ENCODE measurements at places on chromosomes 1 and 21.

DNA sequence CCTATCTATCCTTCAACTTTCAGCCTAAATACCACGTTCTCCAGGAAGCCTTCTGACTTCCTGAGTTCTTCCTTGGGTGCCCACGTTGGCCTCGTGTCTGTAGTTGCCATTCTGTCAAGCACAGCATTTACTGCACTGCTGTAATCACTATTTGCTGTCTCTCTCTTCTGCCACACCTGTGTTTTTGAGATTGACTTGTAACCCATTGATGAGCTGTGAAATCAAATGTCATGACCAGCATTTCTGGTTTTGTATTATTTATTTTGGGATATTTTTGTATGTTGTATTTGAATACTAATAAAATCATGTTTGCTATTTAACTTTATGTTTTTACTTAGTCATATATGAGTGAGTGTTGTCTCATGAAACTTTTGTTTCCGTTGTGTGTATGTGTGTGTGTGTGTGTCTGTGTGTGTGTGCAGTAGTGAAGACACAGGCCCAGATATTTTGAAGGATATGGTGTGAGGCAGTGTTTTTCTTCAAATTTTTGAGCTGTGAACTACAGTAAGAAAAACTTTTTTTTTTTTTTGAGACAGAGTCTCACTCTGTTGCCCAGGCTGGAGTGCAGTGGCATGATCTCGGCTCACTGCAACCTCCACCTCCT is 126.2 kb upstream of the SERBP1 start:
- DNase-seq, result no peak

GRCh38 chr1:52552505-52553361 is at the start of gene TUT4:
TUT4 (minus strand) TSS chr1:52553092; CDS start chr1:52526280, 26,812 bp downstream.
- DNase-seq, result peak; percentile 23

DNA sequence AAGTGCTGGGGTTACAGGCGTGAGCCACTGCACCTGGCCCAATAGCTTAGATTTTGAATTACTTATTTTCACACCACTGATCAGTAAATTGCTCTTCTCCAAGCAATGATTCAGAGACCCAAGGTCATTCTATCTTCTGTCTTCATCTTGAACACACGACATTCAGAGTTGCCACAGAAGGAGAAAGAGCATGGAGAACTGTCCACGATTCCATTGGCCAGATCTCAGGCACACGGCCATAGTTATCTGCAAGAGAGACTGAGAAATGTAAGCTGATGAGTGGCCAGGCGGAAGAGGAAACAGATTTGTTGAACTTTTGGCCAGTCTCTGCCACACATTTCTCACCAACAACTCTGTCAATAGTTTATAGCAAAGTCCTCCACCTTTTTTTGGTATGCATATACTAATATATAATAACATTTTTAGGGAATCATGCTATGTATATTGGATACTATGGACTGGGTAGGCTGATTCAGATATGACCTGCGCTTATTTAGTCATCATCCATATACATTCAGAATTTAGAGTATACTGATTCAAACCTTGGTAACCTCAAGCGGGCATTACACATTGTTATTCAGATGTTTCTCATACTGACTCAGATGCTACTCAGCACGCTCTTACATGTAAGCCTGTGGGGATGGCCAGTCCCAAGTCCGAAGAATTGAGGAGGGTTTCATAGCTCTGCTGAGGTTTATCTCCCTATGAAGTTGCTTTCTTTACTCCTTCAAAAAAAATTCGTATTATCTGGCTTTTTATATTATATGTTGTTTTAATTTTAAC is 25.5 kb upstream of the CAP1 start:
- no peak for DNase-seq

GRCh38 chr1:183276386-183277080 is 90.5 kb downstream of the LAMC2 start:
- DNase-seq, result no peak

- no peak for DNase-seq
Observed at GRCh38 chr1:38038861-38039260, 7.7 kb downstream of the POU3F1 start.

GRCh38 chr1:148010527-148010926 is 82.3 kb downstream of the GPR89B start:
- no peak for DNase-seq

GRCh38 chr1:85957760-85958159 is 198.8 kb downstream of the COL24A1 start:
- DNase-seq, result no peak

GRCh38 chr1:23506376-23507107 is 22.6 kb upstream of the ASAP3 start:
- DNase-seq, result no peak

GRCh38 chr1:212473729-212474128 is 41.0 kb downstream of the NENF start:
- DNase-seq, result no peak

DNA sequence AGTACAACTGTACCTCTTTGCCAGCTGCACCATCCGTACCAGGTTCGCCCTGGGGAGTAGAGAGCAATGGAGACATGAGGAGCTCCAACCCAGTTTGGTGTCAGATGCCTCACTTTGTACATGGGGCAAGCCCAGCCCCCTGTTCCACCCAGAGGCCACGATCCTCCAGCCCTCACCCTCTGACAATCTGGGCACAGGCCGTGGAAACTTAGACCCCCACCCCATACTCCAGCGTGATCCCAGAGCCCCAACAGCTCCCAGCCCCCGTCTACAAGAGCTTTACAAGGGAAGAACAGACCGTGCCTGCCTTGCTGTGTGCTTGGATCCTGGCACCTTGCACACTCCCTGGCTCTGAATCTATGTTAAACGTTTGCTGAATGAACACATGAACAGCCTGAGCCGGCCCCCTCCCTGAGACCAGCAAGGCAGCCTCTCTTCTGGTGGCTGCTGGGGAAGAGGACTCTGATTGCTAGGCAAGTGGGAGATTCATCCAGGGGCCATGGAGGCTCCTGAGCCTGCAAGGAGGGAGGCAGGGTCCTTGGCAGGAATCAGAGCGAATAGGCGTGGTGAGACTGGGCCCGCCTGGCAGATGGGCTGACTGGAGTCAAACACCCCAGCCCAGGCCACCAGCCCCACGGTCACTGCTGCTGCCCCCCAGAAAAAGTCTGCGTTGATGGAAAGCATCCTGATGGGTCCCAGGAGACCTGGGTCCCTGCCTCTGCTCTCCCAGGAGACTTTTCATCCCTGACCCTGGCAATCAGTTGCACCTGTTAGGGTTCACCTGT is 12.5 kb upstream of the PEF1 start:
- DNase-seq, result no peak

GRCh38 chr1:6303397-6304012 is 42.6 kb upstream of the GPR153 start:
- DNase-seq, result no peak

DNA sequence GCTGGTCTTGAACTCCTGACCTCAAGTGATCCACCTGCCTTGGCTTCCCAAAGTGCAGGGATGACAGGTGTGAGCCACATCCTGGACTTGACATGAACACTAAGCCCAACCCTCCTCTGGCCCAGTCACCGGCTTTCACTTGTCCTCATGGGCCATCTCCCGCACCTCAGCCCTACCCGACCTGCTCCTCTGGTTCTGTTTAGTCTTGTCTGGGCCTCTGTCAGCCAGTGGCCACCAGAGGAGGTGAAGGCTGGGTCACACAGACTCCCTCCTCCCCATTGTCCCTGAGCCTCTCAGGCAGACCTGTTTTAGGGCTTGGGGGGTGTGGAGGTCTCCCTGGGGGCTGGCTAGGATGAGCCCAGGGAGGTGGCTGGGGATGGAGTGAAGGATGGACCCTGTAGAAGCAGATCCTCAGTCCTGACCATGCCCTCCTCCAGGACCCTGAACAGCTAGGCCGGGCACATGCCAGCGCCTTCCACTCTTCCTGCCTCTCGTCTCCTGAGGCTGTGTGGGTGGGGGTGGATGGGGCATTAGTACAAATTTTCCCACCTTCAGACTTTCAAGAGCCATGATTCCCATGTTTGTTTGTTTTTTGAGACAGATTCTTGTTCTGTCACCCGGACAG is 26.1 kb upstream of the UMODL1 start:
- DNase-seq, result no peak

GRCh38 chr1:160149716-160150115 is 1.7 kb upstream of the ATP1A4 start:
- DNase-seq, result no peak

GRCh38 chr1:226609836-226610455 is 61.4 kb downstream of the STUM start:
- DNase-seq, result no peak

GRCh38 chr21:27047283-27047657 is 80.4 kb upstream of the ADAMTS5 start:
- DNase-seq, result no peak

DNA sequence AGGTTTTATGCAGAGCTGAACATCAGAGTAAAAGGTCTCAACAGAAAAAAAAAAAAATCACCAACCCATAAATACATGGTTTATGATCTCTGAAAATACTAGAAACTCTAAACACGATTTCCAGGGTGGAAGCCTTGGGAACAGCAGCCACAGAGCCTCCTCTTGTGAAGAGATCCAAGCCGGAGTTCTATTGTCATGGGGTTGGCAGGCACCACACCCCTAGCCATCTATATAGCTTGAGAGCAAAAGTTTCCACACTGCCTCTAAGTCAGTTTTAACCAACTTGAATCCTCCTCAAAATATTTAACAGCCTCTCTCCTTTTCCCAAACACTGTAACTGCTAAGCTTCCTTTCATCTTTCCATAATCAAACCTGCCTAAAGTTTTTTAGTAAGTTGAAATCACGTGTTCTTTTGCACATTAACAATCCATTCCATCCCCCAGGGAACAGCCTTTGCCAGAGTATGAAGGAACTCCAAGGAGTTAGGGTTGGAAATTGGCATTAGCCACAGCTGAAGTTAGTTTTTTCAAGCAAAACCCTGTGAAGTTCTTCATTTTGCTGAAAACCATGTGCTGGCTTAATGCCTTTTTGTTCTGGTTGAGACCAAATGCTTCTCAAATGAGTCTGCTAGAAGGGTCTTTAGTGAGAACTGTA is 13.8 kb upstream of the SEC16B start:
- DNase-seq, result no peak

DNA sequence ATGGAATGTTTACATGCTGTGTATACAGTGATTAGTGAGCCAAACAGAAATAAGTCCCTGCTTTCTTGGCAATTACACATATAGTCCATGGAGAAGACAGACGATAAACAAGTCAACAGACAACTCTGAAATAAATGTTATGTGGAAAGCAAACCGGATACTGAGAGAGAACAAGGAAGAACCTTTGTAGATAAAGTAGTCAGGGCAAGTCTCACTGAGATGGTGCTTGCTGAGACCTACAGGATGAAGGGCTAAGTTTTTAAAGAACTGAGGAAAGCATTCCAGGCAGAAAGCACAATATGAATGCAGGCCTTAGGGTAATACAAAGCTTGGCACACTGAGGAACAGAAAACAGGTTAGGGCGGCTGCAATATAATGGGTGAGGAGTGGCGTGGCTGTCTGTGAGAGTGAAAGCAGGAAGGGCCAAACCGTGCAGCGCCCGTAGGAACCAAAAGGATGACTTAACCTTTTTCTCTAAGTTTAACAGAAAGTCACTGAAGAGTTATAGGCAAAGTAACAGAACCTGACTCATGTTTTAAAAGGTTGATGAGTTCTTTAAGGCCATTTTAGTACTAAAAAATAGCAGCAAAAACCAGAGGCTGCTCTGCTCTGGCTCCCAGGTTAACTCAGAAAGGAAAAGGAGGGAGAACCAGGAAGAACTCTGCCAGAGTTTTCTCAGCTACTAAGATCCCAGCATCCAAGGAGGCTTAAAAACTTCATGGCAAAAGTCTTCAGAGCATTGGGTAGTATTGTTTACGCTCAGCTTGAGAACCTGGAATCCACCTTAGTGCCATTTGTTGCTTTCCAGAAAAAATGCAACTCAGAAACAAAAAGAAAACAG is 8.7 kb upstream of the TTF2 start:
- no peak for DNase-seq

DNA sequence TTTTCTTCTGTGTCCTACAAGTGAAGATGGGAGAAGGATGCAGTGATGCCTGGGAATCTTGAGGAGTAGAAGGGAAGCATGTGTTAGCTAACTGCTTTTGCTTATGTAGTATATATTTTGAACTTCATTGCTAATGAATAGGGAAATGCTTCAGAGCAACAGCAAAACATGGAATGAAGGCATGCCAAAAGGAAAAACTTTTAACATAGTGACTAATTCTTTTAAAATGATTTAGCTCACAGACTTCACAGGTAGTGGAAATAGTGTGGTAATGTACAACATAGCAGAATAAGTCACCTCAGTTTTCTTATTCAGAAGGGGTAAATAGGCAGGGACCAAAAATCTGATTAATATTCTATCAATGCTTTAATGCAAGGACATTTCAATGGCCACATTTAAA is 95.5 kb downstream of the LYPLAL1 start:
- DNase-seq, result no peak

- no peak for DNase-seq
Observed at GRCh38 chr1:163570071-163570470, 248.3 kb downstream of the NUF2 start.

DNA sequence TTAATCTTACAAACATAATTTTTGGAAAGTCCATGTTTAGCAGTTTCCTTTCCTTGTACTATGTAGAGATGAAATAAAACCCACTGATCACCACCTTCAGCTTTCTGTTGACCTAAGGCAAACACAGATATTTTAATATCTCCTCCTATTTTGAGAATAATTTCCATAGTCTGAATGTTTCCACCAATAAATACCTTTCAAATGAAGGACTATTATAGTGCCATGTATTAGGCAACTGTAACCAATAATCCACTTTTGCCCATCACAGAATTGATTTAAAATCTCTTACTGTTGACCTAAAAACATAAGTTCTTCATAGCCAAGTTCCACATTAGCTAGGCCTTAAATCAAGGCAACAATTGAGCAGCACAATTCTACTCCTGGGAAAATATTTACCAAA is 1.8 kb downstream of the CDC42BPA start:
- DNase-seq, result no peak

- DNase-seq, result no peak
Observed at GRCh38 chr1:94284476-94284875, 47.1 kb upstream of the ARHGAP29 start.

GRCh38 chr1:9680828-9681227 is 29.3 kb downstream of the PIK3CD start:
- no peak for DNase-seq

DNA sequence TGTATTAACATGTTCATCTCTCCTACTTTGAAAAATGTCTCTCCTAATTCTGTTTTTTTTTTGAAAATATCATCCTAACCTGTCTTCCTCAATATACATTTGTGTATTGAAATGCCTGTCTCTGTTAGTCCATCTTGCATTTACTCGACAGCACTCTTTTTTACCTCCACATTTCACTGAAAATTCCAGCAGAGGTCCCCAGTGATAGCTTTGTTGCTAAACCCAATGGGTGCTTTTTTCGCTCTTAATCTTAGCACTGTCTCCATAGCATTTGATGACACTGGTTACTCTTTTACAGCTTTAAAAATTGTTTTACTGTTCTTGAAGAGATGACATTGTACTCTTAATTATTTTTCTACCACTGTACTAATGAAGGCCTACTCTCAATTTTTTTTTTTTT is 10.8 kb downstream of the OSBPL9 start:
- DNase-seq, result no peak

- no peak for DNase-seq
Observed at GRCh38 chr1:223513309-223513708, 120.1 kb downstream of the CCDC185 start.

- no peak for DNase-seq
Observed at GRCh38 chr21:35711213-35711612, 349.1 kb downstream of the SETD4 start.

Measured in stimulated activated CD8-positive, alpha-beta memory T cell treated with anti-CD3 and anti-CD28 coated beads, Interleukin-7, amount 100 ng/mL, for 1 hour (primary cell).